ENCODE measurements at places on chromosomes 5 and 9. TPM values are rescaled to one million over a fixed set of nuclear protein-coding genes. Genes with fewer than 3 reads are reported as not detected.

The TRIM36 gene
- total RNA-seq = 4.8 TPM

The ENTREP1 gene
- 0.87 TPM for total RNA-seq

The GABRA6 gene
- total RNA-seq = not detected

The ANKRD34B gene
- total RNA-seq = 1.2 TPM

The SLC6A18 gene
- total RNA-seq = not detected

The PCDHGC4 gene
- 0.07 TPM for total RNA-seq

DNA sequence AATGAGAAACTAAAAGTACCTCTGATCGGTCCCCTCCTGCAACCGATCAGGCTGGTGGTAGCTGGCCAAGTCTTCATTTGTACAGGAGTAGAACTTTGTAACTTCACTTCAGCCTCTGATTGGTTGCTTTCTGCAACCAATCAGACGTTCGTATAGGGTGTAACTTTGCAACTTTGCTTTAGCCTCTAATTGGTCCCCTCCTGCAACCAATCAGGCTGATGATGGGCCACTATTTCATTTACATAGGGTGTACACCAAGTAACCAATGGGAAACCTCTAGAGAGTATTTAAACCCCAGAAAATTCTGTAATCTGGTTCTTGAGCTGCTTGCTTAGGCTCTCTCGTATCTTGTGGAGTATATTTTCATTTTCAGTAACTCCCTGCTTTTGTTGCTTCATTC, 445.5 kb downstream of the MED10 start:
- no peak for DNase-seq

DNA sequence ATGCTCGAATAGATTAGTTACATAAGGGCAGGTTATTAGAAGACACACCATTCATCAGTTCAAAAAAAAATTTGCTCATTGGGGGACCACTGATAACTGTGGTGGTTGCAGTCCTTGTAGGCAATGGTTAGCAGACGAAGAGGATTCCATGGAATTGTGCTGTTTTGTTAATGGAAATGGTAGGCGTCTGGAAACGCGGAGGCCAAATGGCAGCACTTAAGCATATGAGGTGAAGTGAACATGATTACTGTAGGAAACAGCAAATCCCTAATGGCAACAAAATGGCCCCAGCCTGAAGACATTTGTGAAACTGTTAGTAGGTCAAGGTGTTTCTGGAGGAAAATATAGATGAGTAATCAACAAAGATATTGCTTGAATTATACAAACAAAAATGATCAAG, 535.4 kb upstream of the PTPRD start:
- DNase-seq = no peak

DNA sequence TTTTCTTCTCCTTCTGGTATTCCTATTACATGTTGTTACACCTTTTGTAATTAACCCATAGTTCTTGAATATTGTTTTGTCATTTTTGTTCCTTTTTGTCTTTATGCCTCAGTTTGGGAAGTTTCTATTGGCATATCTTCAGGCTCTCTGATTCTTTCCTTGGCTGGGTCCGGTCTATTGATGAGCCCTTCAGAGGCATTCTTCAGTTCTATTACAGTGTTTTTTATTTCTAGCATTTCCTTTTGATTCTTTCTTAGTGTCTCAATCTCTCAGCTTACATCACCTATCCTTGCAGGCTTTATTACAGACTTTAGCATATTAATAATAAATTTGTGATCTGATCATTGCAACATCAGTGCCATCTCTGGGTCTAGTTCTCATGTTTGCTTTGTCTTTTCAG, 33.8 kb downstream of the PHF2 start:
- DNase-seq = no peak

DNA sequence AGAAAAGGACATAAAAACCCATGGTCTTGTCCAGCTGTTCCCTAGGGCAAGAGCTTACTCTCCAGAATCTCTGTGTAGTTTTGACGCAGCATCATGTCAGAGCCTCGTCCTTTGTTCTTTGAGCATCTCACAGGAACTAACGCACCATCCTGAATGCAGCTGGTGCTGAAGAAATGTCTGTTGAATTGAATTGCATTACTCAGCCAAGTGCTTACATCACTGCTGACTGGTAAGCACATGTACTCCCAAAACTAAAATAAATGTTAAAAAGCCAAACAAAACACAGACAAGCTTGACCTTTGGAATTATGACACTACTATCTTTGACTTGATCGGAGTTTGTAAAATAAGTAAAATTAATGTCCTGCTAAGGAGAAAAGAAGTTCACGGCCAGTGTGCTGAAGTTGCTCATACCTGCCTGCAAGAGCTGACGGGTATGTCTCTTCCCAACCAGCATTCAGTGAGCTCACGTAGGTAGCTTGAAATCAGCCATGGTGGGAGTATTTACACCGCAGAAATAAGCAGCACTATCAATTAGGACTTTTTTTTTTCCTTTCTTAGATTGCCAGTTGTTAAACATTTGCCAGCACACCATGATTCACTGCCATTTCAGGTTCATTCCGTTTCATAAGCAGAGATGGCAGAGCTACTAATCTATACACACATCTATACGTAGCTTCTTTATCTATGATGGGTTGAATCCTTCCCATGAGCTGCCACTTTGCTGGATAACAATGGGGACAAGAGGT, 310.6 kb upstream of the MSX2 start:
- no peak for DNase-seq

DNA sequence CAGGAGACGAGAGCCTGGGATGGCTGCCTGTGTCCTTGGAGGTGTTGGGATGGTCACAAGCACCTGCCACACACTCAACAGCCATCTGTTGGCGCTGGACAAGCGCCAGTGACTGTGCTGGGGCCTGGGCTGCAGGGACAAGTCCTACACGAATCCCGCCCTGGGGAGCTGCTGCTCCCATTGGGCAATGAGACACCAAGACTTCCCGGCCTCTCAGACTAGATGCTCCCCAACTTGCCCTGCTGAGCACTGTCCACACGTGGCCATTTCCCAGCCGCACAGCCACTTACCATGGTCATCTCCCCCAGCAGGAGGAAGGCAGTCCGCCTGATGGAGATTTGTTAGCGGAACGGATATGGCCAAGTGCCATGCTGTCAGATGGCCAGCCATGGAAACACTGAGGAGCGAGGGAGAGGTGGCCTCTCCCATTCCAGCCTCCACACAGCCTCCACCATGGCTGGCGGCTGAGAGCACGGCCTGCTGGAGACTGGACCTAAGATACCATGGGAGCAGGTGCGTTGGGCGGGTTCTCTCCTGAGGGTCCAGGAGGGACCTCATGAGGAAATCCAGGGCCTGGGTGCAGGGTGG, 43.9 kb downstream of the PRRT1B start:
- no peak for DNase-seq

DNA sequence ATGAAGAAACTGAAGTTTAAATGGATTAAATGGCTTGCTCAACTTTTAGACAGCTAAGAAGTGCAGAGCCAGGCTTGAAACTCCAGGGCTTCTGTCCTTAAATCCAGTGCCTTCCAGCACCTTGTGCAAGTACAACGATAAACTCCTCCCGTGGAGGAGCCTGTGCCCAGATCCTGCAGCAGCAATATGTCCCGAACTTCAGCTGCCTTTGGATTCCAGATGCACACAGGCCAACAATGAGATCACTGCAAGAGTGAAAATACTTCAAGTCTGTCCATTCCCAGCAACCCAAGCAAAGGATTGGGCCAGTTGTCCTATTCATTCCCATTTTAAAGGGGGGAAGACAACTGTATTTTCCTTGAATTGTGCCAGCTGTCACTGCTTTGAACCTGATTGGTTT, 199.6 kb downstream of the CRB2 start:
- DNase-seq = no peak

- DNase-seq = no peak
Observed at GRCh38 chr9:91516081-91516480, 92.4 kb upstream of the NFIL3 start.

DNA sequence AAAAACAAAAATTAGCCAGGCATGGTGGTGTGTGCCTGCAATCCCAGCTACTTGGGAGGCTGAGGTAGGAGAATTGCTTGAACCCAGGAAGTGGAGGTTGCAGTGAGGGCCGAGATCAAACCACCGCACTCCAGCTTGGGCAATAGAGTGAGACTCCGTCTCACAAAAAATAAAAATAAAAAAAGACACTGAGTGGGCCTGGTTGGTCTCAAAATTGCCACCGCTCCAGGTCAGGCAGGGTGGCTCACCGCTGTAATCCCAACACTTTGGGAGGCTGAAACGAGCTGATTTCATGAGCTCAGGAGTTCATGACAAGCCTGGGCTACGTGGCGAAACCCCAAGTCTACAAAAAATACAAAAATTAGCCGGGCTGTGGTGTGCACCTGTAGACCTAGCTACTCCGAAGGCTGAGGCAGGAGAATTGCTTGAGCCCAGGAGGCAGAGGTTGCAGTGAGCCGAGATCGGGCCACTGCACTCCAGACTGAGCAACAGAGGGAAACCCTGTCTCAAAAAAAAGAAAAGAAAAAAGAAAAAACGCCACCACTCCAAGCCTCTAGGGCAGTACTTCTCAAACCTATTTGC, 1.8 kb downstream of the STK10 start:
- DNase-seq = no peak
